ENCODE measurements at places on chromosomes 1 and 21.

- DNase-seq, result no peak
Measured at GRCh38 chr1:222555992-222556615, 8.2 kb upstream of the HHIPL2 start.

GRCh38 chr21:38037416-38037815 is 121.2 kb upstream of the KCNJ6 start:
- DNase-seq, result no peak

GRCh38 chr1:44220755-44221154 is 7.5 kb downstream of the DMAP1 start:
- DNase-seq, result no peak

DNA sequence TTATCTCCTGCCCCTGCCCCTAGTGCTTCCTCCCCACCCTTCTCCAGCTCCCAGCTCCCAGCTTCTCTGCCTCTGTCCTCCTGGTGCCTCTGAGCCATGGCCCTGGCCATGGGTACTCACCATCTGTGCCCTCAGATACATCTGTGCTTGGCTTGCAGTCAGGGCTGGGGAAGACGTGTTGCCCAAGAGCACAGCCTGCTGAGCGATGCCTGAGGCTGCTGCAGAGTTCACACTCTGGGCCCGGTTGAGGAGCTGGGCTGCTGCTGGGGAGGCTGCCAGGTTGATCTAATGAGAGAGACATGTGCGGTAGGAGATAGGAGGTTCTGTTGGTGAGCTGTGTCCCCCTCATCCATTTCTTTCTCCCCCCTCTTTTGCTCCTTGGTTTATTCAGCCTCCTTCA is 49.4 kb upstream of the A3GALT2 start:
- DNase-seq, result no peak

GRCh38 chr1:9920606-9921005 is 10.5 kb upstream of the CTNNBIP1 start:
- no peak for DNase-seq

DNA sequence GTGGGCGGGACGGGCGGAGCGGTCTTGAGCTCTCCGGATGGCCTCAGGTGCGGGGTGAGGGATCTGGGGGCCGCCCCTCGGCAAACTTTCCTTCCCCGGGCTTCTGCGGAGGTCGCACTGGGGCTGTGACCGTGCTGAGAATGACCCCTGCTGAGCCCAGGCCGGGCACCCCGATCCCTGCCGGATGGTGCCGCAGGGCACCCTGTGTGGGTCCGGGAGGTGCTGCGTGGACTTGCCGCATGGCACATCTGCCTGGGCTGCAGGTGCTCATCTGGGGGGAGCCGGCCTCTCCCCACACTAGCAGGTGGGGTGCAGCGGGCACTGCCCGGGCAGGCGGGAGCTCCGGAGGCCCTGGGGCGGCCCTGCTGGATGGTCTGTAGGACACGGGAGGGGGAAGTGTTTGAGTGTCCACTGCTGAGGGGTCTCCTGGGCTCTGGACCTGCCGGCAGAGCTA is 31.8 kb upstream of the PEX10 start:
- no peak for DNase-seq

GRCh38 chr21:29826386-29826785 is 113.4 kb downstream of the GRIK1 start:
- no peak for DNase-seq

DNA sequence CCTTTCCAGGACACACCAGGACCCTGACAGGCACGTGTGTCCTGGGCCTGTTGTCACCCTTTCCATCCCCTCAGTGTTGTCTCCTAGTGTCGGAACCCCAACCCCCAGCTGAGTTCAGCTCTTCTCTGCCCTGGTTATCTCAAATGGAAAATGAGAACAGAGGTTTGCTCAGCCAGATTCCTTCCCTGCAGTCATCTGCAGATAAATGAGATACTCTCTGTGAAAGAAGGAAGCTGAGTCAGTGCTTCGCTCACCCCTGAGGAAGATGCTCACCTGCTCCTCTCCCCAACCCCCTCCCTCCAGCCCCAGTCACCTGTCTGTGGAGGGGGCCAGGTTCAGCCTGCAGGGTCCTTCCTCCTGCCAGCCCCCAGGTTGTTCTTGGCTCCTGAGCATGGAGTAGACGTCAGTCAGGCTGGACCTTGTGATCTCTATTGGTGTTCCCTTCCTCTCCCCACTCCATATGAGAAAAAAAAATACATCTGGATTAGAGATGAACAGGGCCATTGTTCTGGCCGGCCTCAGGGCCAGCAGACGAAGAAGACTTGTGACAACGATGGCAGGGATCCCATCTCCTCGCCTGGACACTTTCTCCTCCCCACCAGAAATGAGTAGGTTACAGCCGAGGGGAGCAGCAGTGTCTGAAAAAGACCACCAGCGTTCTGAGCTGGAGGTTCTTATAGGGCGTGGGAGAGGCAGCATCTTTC is 20.9 kb downstream of the PHGDH start:
- peak; percentile 90 for DNase-seq

DNA sequence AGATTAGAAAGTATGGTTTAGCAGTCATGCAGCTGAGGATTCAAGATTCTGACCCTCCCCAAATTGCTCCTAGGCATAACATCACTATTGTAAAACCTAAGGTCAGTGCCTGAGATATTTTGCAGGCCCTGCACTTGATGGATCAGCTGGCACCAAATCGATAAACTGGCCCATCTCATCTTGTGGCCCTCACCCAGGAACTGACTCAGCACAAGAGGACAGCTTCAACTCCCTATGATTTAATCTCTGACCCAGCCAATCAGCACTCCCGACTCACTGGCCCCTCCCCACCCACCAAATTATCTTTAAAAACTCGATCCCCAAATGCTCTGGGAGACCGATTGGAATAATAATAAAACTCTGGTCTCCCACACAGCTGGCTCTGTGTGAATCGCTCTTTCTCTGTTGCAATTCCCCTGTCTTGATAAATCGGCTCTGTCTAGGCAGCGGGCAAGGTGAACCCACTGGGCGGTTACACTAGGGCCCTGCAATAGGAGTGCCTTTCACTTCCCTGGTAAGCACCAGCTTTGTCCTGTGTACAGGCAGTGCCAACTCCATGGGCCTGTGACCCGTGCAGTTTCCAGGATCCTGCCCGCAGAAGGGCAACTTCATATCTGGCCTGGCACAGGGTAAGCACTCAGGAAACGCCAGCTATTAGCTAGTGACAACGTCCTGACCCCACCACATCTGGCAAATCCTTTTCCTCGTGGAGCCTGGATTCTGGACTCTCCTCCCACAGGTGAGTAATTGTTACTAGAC is 28.7 kb upstream of the SLC2A5 start:
- DNase-seq, result no peak

- DNase-seq, result no peak
Measured at GRCh38 chr1:42003433-42003832, 84.7 kb upstream of the HIVEP3 start.

Data from Ammon's horn (tissue), 1 donor.